ENCODE measurements at places on chromosomes 11 and 22.

DNA sequence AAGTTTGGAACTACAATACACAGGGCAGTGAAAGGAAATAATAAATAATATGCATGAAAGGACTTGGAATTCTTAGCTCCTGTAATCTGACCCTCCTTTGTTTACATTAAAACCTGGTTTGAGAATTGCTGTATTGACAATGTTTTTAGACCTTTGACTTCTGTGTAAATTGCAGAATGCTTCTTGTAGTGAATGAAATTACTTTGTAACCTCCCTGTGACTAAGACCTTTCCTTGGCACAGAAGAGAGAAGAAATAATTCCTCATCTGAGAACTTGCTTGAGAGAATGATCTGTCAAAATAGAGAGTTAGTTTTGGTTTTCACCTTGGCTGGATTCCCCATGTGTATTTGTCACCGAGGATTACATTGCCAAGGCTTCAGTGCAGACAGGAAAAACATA is 640.0 kb upstream of the ANO5 start:
- DNase-seq: no peak

GRCh38 chr11:36657610-36658267 is 59.7 kb upstream of the RAG2 start:
- DNase-seq: peak; percentile 6

DNA sequence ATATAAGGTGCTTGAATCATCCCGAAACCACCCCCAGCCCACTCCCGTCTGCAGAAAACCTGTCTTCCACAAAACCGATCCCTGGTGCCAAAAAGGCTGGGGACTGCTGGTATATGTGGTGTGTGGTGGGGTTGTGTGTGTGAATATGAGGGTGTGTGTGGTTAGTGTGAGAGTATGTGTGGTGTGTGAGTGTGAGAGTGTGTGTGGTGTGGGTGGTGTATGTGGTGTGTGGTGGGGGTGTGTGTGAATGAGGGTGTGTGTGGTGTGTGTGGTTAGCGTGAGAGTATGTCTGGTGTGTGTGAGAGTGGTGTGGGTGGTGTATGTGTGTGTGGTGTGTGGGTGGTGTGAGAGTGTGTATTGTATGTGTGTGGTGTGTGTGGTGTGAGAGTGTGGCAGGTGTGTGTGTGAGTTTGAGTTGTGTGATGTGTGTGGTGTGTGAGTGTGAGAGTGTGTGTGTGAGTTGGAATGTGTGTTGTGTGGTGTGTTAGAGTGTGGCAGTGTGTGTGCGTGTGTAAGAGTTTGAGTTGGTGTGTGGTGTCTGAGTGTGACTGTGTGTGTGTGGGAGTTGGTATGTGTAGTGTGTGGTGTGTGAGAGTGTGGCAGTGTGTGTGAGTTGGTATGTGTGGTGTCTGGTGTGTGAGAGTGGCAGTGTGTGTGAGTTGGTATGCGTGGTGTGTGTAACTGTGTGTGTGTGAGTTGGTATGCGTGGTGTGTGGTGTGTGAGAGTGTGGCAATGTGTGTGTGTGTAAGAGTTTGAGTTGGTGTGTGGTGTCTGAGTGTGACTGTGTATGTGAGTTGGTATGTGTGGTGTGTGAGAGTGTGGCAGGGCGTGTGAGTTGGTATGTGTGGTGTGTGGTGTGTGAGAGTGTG is 6.5 kb downstream of the UPK3A start:
- no peak for DNase-seq

- DNase-seq: no peak
Observed at GRCh38 chr11:44852159-44852747, 98.4 kb downstream of the TP53I11 start.

- DNase-seq: no peak
Observed at GRCh38 chr11:1083621-1084551, 9.2 kb downstream of the MUC2 start.

DNA sequence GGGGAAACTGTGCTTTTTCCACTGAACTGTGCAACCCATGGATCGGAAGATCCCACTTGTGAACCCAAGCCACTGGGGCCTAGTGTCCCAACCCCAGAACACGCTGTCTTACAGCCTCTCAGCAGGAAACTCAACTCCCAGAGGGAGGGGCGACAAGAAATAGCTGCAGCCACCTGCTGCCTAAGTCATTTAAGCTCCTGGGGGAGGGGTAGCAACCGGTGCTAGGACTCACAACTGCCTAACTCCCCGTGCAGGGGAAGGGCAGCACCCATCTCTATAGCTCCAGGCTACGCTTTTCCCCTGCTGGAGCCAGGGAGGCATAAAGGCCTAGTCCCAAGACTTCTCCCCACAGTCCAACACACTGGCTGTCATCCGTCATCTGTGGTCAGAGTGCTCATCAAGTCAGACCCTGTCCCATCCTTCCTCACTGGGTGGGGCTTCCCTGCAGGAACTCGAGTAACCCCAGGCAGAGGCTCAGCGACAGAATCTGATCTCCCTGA is 363.0 kb downstream of the LUZP2 start:
- no peak for DNase-seq

DNA sequence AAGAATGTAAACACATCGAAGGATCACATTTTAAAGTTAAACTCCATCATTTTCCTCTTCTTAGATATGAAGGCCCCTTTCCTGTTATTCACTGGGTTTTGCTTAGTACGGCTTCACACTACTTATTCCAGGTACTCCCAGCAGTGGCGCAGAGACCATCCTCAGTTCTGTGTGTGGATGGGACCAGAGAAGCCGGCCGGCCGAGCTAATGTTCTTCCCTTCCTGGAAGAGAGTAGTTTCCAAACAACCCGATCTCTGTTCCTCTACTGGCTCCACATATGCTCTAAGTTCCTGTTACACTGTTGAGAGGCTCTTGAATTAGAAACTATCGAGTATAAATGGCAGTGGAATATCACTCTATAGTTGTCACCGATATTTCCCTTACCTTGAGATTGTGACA is 684 bp upstream of the NFRKB start:
- DNase-seq: peak; percentile 2

DNA sequence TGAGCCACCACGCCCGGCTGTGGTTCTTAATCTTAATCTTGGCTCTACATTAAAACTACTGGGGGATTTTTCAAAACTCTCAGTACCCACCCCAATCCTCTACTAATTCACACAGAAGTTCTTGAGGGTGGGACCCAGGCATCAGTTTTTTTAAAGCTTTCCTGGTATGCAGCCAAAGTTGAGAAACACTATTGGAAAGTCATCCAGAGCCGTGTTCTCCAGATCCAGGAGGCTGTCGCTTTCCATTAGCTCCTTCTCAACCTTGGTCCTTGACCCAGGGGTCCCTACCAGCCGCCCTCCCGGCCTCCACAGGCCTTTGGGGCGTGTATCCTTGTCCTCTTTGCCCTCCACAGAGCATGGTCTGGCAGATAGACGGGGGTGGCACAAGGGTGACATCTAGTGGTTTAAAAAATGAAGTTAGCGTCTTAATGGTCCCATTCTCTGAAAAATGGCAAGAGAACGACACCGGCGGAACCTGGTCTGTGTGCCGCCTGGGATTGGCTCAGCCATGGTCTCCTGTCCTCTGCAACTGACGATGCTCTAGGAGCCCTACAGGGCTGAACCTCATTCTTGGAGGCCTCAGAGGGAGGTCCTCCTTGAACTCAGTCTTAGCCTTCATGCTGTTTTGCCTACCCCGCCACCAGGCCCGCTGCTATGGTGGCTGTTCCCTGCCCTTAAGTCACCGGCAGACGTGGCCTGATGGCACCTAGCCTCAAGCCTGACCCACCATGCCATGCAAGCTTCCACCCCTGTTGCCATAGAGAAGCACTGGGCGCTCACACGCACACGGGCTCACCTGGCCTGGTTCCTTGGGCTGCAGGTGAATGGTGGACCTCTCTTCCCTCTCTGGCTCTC is 152.0 kb upstream of the SYN3 start:
- DNase-seq: peak; percentile 1

DNA sequence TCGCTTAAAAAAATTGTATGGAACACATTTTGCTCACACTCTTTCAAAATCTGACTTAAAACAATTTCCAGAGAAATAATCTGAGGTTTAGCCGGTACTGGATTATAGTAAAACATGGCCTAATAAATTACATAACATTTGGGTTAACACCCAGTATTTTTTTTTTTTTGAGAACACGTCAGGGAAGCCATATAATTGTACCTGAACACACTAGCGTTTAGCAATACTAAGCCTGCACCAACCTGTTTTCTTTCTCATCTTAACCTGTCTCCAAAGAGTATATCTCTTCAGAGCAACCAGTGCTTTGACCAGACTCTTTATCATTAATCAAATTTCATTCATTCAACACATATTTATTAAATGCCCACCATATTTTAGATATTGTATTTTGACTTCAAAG is 2.0 kb upstream of the POGLUT3 start:
- no peak for DNase-seq

DNA sequence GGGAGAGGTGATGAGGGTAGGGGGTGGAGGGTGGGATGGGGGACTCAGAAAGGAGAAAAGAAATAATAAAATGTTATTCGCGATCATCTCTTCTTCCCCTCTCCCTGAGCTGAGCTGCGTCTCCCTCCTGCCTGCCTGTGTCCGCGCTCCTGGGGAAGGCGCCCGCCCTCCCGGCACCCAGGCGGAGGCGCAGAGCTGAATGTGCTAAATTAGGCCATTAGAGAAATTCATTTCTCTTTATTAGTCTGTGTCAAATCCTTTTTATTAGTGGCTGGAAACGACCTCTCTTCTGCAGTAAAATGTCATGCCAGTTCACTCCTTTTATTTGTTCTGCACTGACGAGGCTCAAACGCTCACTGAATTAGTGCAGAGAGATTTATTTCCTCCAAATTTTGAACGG is 116.1 kb downstream of the FEZ1 start:
- no peak for DNase-seq

GRCh38 chr22:33570110-33570509 is 350.2 kb downstream of the LARGE1 start:
- DNase-seq: no peak

GRCh38 chr11:36077886-36078685 is 134.2 kb downstream of the LDLRAD3 start:
- no peak for DNase-seq

- DNase-seq: peak; percentile 69
Observed at GRCh38 chr22:19571207-19571795, 47.1 kb upstream of the CLDN5 start.

- no peak for DNase-seq
Observed at GRCh38 chr11:78265326-78265725, 76.6 kb downstream of the USP35 start.

GRCh38 chr11:95135155-95135554 is 45.5 kb downstream of the ENDOD1 start:
- DNase-seq: peak; percentile 22

DNA sequence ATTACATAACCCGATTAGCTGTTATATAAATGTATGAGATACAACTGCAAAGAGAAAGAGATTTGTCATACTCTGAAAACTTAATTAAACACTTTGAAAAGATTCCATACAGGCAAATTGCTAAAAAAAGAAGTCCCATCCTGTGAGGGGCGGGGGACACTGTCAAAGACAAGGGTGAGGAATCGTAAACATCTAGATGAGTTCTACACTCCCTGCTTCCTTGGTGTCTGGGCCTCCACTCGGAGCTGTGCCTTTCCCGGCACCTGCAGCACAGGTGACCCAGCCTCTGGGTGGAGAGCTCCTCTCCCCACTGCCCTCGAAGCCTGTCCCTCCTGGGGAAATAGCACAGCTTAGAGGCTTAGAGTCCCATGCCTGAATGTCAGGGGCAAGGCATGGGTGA is 69.2 kb upstream of the CRYBB3 start:
- no peak for DNase-seq

DNA sequence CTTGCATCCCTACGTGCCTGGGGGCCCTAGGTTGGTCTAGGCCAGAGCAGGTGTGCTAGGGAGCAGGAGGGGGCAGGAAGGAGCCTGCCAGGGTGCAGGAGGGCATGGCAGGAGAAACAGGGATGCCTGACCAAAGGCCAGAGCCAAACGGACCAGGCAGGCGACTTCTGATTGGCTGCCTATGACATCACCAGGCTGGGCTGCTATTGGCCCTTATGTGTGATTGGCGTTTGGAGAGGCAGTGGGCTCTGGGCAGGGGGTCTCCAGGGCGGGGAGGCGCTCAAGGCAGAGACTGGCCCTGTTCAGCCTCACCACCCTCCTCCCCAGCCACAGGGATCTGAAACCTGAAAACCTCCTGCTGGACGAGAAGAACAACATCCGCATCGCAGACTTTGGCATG is 44.4 kb downstream of the MOB2 start:
- no peak for DNase-seq

GRCh38 chr11:117871784-117872183 is 4.7 kb downstream of the FXYD6 start:
- DNase-seq: no peak

DNA sequence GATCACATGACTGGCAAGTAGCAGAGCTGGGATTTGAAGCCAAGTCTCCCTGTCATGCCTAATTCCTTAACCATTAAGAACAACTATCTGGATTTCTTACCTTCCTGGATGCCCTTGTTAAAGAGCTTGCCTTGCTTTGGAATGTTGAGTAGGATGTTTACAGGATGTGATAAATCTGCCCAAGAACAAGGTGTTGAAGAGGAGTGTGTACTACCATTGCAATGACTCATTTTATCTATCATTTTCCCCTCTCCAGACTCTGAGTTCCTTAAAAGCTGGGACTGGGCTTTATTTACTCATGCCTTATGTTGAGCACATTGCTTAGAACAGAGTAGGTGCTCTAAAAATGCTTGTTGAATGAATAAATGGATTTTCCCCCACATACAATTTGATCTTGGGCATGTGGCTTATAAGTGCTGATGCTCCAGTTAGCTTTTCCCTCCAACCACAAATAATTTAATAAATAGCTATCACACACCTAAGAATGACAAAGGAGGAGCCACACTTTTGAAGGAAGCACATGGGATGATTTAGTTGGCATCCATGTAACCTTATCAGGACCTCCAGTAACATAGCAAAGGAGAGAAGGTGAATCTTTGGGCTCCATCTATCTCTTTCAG is 268.6 kb upstream of the SESN3 start:
- DNase-seq: peak; percentile 43

GRCh38 chr11:121576531-121576930 is 123.8 kb upstream of the SORL1-AS1 start:
- DNase-seq: no peak

All from amniotic epithelial cell (primary cell).